ENCODE measurements at places on chromosomes 3 and 15.

DNA sequence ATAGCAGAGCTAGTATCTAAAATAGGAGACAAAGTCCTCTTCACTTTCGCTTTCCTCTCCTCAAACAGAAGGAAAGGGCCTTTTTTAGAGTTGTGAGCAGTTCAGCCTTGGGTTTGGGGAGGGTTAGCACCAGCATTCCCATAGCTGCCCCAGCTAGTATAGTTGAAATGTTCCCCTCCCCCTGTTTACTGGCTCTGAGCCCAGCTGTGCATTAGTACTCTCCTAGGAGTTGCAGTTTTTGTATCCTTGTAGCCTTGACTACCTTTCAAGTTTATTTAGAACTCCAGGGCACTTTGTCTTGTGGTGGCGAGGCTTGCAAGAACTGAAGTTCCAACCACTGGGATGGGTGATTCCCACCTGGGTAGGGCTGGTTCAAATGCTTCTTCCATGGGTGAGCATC, 245.1 kb upstream of the NAALADL2 start:
- H3K4me1 ChIP-seq, result no peaks in the 10 kb centered on the region
- H3K27me3 ChIP-seq, result no peaks in the 10 kb centered on the region
- H3K27ac ChIP-seq, result no peak overlapping the region

- no peaks in the 10 kb centered on the region for H3K36me3 ChIP-seq
- H3K27me3 ChIP-seq, result no peaks in the 10 kb centered on the region
- no peak overlapping the region for H3K27ac ChIP-seq
- H3K4me1 ChIP-seq, result peaks cover 3% of the 10 kb centered on the region
- H3K4me3 ChIP-seq, result no peak overlapping the region
Observed at GRCh38 chr3:176651622-176652021, 545.7 kb downstream of the TBL1XR1 start.

DNA sequence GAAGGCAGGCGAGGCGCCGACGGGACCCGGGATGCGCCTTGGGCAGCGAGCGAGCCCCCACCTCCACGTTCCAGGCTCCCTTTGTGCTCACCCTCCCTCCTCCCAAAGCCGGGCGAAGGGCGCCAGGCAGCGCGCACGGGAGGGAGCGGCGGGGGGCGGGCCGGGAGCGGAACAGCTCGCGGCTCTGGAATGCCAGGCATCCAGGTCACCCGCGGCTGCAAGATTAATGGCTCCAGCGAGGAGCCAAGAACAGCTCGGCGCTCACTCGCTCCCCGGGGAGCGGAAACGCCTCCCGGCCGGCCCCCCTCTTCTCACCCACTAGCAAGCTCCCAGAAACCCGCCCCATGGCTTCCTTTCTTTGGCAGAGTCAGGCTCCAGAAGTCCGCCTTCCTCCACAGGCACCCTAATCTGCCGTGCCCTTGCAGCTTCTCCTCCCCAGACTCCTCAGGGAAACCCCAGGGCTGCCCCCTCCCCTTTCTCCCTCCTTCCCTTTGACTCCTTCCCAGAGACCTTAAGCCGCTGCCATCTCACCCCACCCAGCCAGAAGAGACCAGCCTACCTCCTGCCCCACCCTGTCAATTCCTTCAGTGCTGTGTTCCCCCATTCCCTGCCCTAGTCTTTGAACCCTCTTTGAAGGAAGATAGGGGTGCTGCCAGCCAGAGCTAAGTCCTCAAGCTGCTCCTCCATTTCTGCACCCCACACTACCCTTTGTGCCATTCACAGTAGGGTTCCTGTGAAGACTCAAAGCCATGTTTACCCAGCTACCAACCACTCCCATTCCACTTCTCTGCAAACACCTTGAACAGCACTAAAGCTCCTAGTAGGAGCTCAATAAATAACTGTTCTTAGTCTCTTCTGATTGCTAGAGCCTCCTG, 9.9 kb downstream of the AMOTL2 start:
- H3K4me1 ChIP-seq, result peaks cover 29% of the 10 kb centered on the region
- H3K27ac ChIP-seq, result peak overlapping the region; percentile 93
- H3K27me3 ChIP-seq, result no peaks in the 10 kb centered on the region
- H3K4me3 ChIP-seq, result peak overlapping the region; percentile 83
- DNase-seq, result peak; percentile 90
- H3K36me3 ChIP-seq, result peaks cover 35% of the 10 kb centered on the region

DNA sequence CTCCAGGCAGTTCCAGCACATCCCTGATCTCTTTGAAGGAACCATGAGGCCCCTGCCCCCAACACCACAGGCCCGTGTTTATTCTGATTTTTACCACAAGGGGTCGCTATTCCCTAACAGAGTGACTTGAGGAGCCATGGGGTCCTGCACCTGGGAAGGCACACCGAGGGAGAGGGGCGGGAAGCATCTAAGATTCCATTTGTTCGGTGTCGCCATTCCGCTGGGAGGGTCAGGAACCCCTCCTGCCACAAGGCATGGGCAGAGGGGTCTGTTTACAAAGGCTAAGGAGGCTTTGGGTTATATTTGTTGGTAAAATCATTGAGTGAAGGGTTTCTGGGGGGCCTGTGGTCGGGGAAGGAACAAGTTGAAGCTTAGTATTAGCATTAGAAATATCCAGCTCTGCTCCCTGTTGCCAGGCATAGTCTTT, 77.1 kb downstream of the WDR76 start:
- peak overlapping the region; percentile 69 for H3K4me3 ChIP-seq
- peaks cover 20% of the 10 kb centered on the region for H3K4me1 ChIP-seq
- peak; percentile 77 for DNase-seq
- no peaks in the 10 kb centered on the region for H3K36me3 ChIP-seq

DNA sequence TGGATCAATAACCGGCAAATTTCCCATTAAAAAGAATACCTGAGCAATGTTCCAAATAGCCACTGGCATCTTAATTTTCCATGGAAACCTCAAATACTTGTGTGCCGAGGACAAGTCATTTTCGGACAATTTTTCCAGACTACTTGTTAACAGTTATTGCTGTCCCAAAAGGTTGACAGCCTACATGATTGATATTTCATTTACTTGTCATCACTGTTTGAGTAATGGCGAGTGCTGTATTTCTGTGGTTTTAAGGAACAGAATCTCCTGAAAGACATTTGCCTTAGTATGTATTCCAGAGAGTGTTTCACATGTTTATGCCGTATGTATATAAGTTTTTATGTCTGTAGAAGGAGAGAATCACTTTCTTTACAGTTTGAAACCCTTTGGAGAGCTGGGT, 36.7 kb downstream of the MAP2K5 start:
- no peaks in the 10 kb centered on the region for H3K36me3 ChIP-seq
- H3K4me1 ChIP-seq, result peaks cover 11% of the 10 kb centered on the region
- no peak overlapping the region for H3K4me3 ChIP-seq
- no peaks in the 10 kb centered on the region for H3K27me3 ChIP-seq
- no peak overlapping the region for H3K27ac ChIP-seq

DNA sequence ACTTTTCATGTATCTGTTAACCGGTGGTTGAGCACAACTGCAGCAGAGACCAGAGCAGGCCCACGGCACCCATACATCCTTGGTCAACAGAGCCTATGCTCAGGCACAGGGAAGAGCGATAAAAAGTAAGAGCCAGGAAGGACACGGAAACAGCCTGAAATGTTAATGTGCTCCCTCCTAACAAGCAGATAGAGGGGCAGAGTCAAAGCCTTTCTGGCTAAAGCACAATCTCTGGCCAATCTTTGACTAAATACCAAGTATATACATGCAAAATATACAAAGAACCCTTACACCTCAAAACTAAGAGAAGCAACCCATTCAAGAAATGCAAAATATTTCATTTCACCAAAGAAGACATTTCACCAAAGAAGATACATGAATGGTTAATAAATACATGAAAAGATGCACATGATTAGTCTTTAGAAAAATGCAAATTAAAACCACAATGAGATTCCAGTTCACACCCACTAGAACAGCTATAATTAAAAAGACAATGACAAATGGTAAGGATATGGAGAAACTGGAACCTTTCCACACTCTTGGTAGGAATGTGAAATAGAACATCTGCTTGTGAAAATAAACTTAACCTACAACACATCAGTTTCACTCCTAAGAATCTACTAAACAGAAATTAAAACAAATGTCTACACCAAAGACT, 88.0 kb downstream of the OSBPL10 start:
- H3K4me3 ChIP-seq, result no peak overlapping the region
- no peak for DNase-seq
- peak overlapping the region; percentile 94 for H3K27ac ChIP-seq
- peaks cover 3% of the 10 kb centered on the region for H3K27me3 ChIP-seq
- peaks cover 6% of the 10 kb centered on the region for H3K4me1 ChIP-seq

DNA sequence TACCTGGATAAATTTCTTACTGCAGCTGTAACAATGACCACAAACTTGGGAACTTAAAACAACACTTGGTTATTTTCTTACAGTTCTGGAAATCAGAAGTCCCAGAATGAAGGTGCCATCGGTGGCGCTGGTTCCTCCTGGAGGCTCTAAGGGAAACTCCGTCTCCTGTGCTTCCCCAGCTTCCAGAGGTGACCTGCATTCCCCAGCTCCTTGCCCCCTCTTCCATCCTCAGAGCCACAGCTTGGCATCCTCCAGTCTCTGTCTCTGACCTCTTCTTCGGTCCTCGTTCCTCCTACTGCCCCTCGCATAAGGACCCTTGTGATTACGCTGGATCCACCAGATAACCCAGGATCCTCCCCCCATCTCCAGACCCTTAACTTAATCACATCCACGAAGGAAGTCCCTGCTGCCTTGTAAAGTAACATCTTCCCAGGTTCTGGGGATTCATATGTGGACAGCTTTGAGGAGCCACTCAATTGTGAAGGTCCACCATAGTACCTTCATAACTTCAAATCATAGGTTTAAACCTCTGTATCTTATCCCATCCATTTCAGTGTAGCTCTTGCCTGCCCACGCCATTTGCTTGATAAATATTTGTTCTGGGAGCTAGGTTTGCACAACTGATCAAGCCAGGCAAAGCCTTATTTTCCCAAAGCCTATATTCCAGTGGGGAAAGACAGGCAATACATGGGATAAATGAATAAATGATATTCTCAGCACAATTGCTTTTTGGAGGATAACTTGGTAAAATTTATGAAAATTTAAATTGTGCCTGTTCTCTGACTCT, 34.8 kb downstream of the KLF15 start:
- H3K36me3 ChIP-seq, result no peaks in the 10 kb centered on the region
- H3K27me3 ChIP-seq, result peaks cover 4% of the 10 kb centered on the region
- H3K27ac ChIP-seq, result no peak overlapping the region
- H3K4me1 ChIP-seq, result no peaks in the 10 kb centered on the region

GRCh38 chr15:98727115-98728040, 79.0 kb downstream of the IGF1R start:
- DNase-seq, result peak; percentile 79
- peak overlapping the region; percentile 98 for H3K27ac ChIP-seq
- H3K4me3 ChIP-seq, result peak overlapping the region; percentile 75
- peaks cover 65% of the 10 kb centered on the region for H3K4me1 ChIP-seq
- no peaks in the 10 kb centered on the region for H3K27me3 ChIP-seq
- no peaks in the 10 kb centered on the region for H3K36me3 ChIP-seq

GRCh38 chr3:127174284-127174683, 18.6 kb upstream of the PRR23E start:
- no peaks in the 10 kb centered on the region for H3K36me3 ChIP-seq
- H3K4me3 ChIP-seq, result no peak overlapping the region
- no peak for DNase-seq
- H3K4me1 ChIP-seq, result peaks cover 15% of the 10 kb centered on the region
- H3K27ac ChIP-seq, result no peak overlapping the region
- H3K27me3 ChIP-seq, result peaks cover 25% of the 10 kb centered on the region

DNA sequence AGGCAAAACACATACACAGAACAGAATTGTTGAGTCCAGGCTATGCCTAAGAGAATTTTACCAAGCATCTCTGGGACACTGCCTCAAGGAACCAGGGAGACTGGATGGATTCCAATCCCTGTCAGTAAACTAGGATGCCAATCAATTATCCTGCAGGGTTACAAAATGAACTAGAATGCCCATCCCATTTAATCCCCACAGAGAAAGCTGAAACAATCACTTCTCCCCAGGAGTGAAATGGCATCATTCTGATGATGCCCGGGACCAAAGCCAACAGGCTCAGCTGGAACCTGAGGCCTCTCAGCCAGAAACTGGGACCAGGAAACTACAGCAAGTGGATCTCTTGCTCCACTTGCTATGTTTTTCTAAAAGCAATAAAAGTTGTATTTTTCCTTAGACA, 130.0 kb upstream of the TJP1 start:
- DNase-seq, result no peak
- peaks cover 3% of the 10 kb centered on the region for H3K27me3 ChIP-seq
- H3K4me1 ChIP-seq, result no peaks in the 10 kb centered on the region
- no peak overlapping the region for H3K4me3 ChIP-seq

DNA sequence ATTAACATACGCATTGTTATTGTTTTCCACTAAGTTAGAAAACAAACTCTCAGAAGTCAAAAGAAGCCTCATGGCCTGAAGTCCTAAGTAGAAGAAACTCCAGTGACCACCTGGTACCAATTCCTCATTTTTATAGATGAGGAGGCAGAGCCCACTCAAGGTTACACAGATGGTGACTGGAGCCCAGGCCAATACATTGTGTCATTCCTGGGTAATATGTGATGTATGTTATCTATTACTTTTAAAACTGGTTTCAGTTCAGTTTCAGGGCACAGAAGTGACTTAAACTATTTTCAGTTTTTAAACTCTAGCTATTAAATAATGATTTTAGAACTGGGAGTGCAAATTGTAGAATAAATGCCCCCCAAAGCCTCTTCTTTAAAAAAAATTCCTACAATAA, 66.7 kb upstream of the STXBP5L start:
- DNase-seq, result no peak
- H3K27ac ChIP-seq, result no peak overlapping the region
- peaks cover 4% of the 10 kb centered on the region for H3K27me3 ChIP-seq
- H3K4me3 ChIP-seq, result no peak overlapping the region

- H3K27ac ChIP-seq, result no peak overlapping the region
- H3K36me3 ChIP-seq, result no peaks in the 10 kb centered on the region
- no peak overlapping the region for H3K4me3 ChIP-seq
- no peak for DNase-seq
- peaks cover 27% of the 10 kb centered on the region for H3K4me1 ChIP-seq
- no peaks in the 10 kb centered on the region for H3K27me3 ChIP-seq
Observed at GRCh38 chr15:71449956-71450355, 334.7 kb downstream of the THSD4 start.

GRCh38 chr3:172441581-172441980, 6.7 kb downstream of the GHSR start:
- no peaks in the 10 kb centered on the region for H3K36me3 ChIP-seq
- DNase-seq, result no peak
- no peak overlapping the region for H3K27ac ChIP-seq
- H3K4me3 ChIP-seq, result no peak overlapping the region
- no peaks in the 10 kb centered on the region for H3K4me1 ChIP-seq

DNA sequence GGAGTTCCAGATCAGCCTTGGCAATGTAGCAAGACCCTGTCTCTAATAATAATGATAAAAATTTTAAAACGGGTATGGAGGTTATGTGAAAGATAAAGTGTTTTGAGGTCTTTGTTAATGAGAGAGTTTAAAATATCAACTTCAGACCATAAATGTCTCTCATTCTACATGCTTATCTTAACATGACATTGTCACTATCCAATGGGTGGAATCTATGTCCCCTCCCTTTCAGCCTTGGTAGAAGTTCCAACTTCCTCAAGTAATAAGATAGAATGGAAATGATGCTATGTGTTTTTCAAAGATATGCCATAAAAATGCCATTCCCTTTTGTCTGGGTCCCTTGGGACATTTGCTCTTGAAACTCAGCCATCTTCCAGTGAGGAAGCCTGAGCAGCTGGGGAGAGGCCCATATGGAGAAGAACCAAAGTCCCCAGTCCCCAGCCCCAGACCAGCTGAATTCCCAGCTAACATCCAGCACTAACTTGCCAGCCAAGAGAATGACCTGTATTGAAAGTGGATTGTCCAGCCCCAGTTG, 17.0 kb downstream of the RPSA start:
- H3K36me3 ChIP-seq, result no peaks in the 10 kb centered on the region
- H3K4me1 ChIP-seq, result peaks cover 10% of the 10 kb centered on the region
- DNase-seq, result no peak
